ENCODE measurements at places on chromosomes 13 and 19. TPM values are rescaled to one million over a fixed set of nuclear protein-coding genes. Genes with fewer than 3 reads are reported as not detected.

Gene ZNF491
- 3.6 TPM for total RNA-seq

Gene C19orf53
- 88.1 TPM for total RNA-seq

DNA sequence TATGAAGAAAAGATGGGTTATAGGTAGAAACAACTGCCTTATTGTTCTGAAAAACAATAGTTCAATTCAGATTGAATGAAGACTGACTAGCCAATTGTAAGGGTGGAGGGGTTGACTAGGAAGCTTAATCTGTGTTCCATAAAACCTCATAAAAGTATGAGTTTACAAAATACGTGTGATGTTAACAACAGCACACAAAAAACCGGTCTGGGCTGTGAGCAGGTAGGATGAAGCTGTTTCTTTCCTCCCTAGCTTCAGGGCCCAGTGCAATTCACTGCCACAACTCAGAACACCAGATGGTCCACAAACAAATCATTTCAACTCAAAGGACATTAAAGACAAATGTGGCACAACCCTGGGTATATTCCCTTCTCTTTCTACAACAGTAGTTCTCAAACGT, 3.2 kb downstream of the OXGR1 start:
- no peak for DNase-seq

GRCh38 chr19:29660835-29661234, 4.4 kb upstream of the PLEKHF1 start:
- no peak for DNase-seq

DNA sequence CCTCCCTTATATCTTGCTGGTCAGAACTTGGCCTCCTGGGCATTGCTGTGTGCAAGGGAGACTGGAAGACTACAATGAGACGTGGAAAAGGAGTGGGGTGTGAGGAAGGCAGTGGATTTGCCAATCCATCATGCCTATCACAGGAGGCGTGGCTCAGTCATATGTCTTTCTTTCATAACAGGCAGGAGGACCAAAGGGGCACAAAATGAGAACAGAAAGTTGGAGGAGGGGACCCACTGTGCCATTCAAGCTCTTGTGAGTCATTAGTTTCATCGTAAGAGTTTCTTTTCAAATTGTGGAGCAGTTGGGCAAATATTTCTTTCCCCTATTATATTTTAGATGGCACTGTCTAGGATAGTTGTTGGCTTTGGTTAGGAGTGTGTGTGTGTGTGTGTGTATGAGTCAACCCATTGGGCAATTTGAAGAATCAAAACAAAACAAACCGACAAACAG, 471.5 kb downstream of the TSHZ3 start:
- DNase-seq, result no peak

DNA sequence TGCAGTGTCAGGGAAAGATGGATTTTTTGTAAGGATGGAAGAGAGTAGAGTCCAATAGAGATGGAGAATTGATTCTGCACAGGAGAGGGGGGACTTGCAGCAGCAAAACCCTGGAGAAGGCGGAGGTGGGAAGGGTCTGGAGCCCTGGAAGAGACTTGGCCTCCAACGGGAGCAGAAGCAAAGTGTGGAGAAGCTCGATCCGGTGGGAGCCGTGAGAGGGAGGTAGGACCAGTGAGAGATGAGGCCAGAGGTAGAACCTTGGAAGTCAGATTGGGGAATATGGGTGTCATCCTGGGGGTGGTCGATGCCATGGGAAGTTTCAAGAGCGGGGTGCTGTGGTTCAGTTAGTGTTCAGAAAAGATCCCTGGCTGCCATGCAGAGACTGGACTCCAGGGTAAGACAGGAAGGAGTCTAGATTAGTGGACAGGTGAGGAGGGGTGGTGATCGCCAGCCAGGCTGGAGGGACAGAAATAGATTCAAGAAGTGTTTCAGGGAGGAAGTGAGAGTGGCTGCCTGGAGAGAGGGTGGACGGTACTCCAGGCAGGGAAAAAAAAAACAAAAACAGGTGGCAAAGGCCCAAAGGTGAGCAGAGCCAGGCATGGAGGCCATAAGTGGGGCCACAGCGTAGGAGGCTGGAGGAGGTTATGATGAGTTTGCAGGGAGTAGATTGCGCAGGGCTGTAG, 2.6 kb downstream of the PPP5C start:
- DNase-seq, result no peak

DNA sequence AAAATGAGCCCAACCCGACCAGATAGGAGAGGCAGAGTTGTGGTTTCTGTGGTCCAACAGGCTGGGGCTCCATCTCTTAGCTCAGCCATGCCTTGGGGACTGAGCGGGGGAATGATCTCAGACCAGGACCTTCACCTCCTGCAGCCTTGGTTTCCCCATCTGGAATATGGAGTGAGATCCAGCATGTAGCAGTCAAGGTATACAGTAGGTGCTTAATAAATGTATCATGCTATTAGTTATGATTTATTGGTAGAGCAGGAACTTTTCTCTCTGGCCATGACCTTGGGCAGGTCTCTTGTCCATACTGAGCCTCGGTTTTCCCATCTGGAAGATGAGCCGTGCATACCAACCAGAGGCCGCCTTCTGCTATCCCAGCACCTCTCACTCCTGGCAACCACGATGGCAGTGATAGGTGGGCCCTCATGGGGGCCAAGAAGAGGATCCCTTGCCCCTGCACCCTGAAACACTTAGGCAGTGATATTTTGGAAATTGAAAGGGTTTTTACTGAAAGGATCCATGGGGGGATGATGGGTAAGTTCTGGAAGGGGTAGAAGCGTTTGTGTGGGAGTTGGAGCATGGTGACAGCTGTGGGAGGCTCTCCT, 9.1 kb downstream of the TM6SF2 start:
- DNase-seq, result no peak

GRCh38 chr13:111856571-111856970, 210.4 kb upstream of the SOX1 start:
- DNase-seq, result no peak
